ENCODE measurements at places on chromosomes 16 and 17.

- no peak for DNase-seq
Measured at GRCh38 chr17:36594626-36595401, 3.1 kb downstream of the DHRS11 start.

- DNase-seq: no peak
Measured at GRCh38 chr16:74922150-74923138, 62.5 kb downstream of the WDR59 start.

DNA sequence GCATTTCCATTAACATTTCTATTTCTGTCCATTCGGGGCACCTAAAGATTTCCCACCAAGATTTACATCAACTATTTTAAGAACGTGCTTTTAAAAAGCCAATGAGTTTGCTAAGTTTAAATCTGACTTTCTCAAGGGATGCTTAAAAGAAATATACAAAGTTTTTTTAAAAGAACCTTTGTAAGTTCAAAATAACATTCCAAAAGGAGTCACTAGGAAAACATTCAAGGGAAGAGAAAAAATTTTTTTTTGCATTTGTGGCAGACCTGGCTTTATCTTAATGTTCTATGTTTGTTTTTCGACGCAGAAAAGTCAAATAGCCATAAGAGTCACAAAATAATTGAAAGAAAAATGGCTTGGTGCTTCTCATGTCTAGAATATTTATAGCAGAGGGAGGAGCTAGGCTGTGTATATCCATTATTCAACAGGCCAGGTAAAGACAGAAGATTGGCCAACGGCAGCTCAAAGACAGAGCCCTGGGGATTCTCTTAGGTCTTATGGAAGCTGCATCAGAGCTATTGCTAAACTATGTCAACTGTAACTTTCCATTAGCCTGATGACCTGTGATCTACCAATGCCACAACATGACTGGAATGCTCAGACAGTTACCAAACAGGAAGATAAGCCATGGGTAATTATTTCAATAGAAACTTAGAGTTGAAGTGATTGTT, 37.8 kb upstream of the MYOCD start:
- no peak for DNase-seq

DNA sequence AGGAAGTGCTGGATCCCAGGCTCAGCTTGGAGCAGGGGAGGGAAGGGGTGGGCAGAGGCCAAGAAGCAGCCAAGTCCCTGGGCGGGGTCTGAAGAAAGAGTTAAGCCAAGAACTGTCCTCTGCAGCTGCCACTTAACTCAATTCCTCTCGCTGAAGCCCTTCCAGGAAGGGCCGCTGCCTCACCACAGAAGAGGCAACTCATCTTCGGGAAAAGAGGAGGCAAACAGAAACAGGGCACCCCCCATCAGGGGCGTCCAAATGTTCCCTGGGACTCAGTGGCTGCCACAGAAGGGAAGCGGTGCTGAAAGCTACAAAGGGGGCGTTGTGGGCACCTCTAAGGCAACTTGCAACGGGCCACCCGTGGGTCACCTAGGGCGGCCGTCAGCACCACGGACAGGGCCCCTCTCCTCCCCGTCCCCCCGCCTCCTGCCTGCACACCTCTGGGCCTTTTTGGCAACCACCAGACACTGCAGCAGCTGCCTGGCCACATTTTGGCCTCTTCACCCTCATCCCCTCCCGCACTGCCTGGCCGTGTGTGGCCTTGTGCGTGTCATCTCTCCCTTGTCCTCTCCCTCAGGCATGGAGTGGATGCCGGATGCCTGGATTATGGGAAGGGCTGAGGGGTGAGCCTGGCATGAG, 2.5 kb downstream of the TLCD3B start:
- DNase-seq: peak; percentile 53

DNA sequence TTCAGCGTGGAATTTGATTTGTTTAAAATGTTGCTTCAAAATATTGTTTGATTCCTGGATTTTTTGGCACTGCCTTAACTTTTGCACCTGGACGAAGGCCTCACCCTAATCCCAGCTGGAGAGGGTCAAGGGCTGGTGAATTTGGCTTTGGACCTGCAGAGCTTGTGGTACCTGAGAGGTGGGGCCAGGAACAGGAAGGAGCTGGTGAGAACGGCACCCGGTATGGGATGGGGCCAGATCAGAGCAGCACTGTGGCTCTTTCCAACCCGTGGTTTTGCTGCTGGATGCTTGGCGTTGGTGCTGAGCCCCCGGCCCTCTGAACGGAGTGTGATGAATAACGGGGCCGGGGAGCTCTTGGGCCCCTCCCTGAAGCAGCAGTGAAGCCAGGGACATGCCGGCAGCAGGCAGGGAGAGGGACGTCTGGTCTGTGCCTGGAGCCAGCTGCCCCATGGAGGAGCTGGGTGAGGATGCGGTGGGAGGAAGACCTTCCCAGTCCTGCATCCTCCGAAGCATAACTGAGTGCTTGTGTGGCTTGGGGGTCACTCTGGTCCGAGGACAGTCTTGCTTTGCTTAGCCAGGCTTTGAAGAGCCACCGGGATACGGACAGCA, 275.4 kb downstream of the SEC14L1 start:
- DNase-seq: no peak

GRCh38 chr17:2799653-2800052, 3.4 kb downstream of the RAP1GAP2 start:
- no peak for DNase-seq

- DNase-seq: no peak
Measured at GRCh38 chr16:51755039-51755501, 604.0 kb upstream of the SALL1 start.

GRCh38 chr17:73050797-73051196, 41.7 kb downstream of the SLC39A11 start:
- no peak for DNase-seq

GRCh38 chr16:88754109-88754911, 30.7 kb downstream of the PIEZO1 start:
- no peak for DNase-seq
